ENCODE measurements at places on chromosomes 7 and 10. TPM values are rescaled to one million over a fixed set of nuclear protein-coding genes. Genes with fewer than 3 reads are reported as not detected.

Gene GPR26
- not detected for total RNA-seq

Gene GBX1
- total RNA-seq: 0.64 TPM

Gene PAPSS2
- total RNA-seq: 27.6 TPM

Gene EPHA1
- 11.1 TPM for total RNA-seq

Gene STEAP1B
- total RNA-seq: 1.5 TPM

Gene TDRD1
- 0.06 TPM for total RNA-seq

Gene IRF5
- 9.4 TPM for total RNA-seq

Gene FAM237B
- not detected for total RNA-seq

Gene OR13A1
- 0.06 TPM for total RNA-seq

Gene ZNF804B
- 0.23 TPM for total RNA-seq

Gene TMEM225B
- 1.6 TPM for total RNA-seq

Gene ACTL6B
- not detected for total RNA-seq

Gene DDX21
- total RNA-seq: 29.7 TPM

Gene PDE6C
- total RNA-seq: not detected

Gene DGKB
- 4.6 TPM for total RNA-seq

Gene CCDC186
- 20.3 TPM for total RNA-seq

Gene CUZD1
- 0.29 TPM for total RNA-seq

Gene OR6B1
- total RNA-seq: not detected

Gene SLC16A9
- 15.4 TPM for total RNA-seq

Measured in metanephros (tissue), 2 donors.